ENCODE measurements at places on chromosomes 6 and 20.

DNA sequence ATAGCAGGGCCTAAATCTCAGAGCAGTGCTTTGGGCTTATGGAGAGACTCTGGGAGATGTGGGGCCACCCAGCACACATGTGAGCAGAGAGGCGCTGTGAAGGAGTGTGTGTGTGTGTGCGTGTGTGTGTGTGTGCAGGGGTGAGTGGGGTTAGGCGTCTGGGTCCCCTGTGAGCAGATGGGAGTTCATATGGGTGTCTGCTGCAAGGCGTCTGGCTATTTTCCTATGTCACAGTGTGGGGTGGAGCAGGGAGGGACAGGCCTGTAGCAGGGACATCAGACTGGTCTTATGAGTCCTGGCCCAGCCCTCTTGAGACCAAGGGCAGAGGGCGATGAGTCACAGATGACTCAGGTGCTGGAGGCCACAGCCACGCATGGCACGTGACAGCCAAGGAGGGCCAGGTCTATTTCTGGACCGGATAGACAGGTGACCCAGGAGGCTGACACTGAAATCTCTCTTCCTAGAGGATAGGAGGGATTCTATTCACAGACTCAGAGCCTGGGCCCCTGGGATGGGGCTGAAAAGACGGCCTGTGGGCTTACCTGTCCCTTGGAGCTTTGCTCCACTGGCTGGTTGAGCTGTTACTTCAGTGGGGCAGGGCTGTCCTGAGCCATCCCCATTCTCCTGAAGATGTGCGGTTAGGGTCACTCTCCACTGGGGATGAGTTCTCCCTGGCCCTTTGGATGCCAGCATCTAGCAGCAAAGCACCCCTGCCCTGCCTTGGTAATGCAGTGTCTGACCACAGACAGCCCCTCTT is 28.9 kb downstream of the VEGFA start:
- peak; percentile 41 for DNase-seq

GRCh38 chr6:152625213-152625612 is 11.9 kb downstream of the SYNE1 start:
- no peak for DNase-seq

- no peak for DNase-seq
Measured at GRCh38 chr6:97864826-97865225, 581.8 kb upstream of the MMS22L start.

- DNase-seq = no peak
Measured at GRCh38 chr20:37390503-37390890, 44.6 kb downstream of the SRC start.
